ENCODE measurements at places on chromosomes 3 and 15.

DNA sequence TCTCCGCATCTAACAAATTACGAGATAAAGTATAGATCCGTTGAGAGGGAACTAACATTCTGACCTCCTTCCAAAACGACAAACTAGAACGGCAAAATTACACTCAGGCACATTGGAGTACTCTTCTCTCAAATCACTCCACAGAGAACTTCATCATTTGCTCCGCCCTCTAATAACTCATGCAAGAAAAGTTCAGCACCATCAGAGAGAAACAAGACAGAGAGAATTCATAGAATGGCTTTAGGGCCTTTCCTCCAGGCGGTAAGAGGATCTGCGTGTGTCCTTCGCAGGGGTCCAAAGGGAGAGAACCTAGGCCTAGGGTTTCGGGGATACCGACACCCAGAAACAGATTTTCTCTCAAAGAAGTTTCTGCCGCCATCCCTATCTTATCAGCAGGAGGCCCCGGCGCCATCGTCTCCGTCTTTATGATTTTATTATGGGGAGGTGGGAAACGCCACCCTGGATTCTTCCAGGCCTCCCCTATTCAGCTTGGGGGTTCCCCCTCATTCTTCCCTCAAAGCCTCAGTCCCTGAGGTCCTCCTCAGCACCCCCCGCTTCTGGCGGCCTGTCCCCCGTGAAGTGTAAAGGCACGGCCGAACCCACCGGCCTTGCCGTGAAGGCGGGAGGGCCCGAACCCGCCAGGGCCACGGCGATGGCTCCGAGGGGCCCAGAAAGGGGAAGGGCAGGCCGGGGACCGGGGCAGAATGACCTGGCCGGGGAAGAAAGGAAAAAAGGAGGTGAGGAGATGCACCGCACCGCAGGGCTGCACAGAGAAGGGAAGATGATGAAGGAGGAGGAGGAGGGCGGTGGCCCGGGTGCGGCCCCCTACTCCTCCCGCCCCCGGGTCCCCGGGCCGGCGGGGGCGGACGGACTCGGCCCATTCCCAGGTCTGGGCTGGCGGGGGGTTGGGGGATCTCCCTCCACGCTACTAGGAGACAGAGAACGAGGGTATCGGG is 768 bp downstream of the UBXN7 start:
- ATAC-seq, result peak; percentile 67

DNA sequence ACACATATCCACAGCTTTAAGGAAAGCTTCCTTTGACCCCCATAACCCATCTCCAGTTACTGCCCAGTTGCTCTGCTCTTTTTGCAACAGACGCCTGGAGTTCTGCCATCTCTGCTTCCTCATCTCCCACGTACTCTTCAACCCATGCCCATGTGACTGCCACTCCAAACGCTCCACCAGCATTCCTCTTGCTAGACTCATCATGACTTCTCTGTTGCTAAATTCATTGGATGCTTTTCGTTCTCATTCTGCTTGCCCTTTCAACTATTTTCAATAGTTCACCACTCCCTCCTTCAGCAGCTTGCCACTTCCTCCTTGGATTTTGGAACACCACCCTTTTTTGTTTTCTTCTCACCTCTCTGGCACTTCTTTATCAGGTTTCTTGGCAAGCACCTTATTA is 2.7 kb upstream of the KNSTRN start:
- ATAC-seq, result no peak

- no peak for ATAC-seq
These were observed 32.2 kb upstream of the CDCP1 start for GRCh38 chr3:45178183-45179023.

GRCh38 chr15:63530752-63531299 is 26.4 kb downstream of the USP3 start:
- ATAC-seq, result peak; percentile 68

GRCh38 chr15:62748196-62748595 is 294.4 kb upstream of the TPM1 start:
- ATAC-seq, result no peak

DNA sequence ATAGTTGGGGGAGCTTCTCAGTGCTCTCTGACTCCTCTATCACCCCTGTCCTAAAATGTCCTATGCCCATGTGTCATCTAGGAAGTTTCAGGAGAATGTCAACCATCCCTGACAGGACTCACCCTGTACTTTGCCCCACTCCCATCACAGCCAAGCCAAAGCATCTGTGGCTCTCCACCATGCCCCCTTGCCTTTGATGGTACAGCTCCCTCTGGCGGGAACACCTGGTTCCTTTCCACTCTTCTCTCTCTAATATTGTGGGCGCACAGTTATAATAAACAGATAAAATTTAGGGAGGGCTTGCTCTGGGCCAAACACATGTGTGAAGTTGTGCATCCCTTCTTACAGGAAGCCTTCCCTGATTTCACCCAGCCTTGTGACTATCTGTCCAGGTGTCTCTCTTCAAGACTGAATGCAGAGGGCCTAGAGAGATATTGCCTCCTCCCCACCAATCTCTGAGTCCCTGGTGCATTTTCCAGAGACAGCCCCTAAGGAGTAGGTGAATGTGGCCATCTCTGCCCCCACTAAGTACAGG is 62.8 kb downstream of the ISG20 start:
- ATAC-seq, result peak; percentile 38

DNA sequence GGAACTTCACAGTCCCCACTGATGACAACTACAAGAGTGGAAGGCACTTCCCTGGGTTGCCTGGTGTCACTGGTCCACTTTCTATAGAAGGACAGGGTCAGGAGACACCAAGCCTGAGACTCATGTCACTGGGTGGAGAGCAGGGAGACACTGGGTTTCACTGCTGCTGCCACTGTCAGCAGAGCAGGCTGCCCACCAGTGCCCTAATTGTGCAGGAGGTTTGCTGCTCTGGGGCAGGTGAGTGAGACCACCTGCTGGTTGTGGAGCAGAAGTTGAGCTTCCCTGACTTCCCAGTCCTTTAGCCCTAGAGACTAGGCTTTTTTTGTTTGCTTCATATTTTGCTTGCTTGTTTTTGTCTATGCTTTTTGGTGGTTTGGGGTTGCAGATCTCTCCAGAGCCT is 528.4 kb upstream of the RGMA start:
- no peak for ATAC-seq

GRCh38 chr3:111047042-111047441 is 24.6 kb upstream of the NECTIN3 start:
- ATAC-seq, result no peak

DNA sequence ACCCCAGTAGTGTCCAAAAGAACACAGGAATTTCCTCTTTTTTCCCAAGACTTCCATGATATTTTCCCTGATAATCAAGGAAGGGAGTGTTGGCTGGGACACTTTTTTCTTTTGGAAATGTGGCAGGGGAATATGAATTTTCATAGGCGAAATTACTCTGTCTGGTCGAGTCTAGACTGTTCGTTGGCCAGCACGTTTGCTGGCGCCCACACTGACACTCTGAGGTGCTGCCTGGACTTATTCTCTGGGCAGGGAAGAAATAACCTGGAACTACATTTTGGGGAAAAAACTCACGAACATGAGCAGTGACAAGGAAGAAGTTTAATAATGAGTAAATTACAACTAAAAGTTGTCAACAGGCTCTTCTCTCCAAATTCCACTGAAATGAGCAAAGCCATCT is 209.3 kb upstream of the CTDSPL start:
- no peak for ATAC-seq

GRCh38 chr3:196537319-196537984 is 22.3 kb upstream of the SMCO1 start:
- ATAC-seq, result no peak

All from stimulated activated memory B cell treated with anti-CD40 and anti-IgM and Interleukin-4, amounts not matched to agents 10 μg/mL and 1 μg/mL and 100 μg/mL, for 72 hours (primary cell).